ENCODE measurements at places on chromosomes 5 and 9. TPM values are rescaled to one million over a fixed set of nuclear protein-coding genes. Genes with fewer than 3 reads are reported as not detected.

The SHISAL2B gene
- total RNA-seq: not detected

- peaks cover 37% of the 10 kb centered on the region for H3K36me3 ChIP-seq
- H3K27me3 ChIP-seq: no peaks in the 10 kb centered on the region
- H3K4me1 ChIP-seq: peaks cover 98% of the 10 kb centered on the region
- H3K4me3 ChIP-seq: peak overlapping the region; percentile 55
Measured at GRCh38 chr5:169650701-169651331, 13.7 kb downstream of the DOCK2 start.

- H3K4me1 ChIP-seq: peaks cover 15% of the 10 kb centered on the region
- H3K36me3 ChIP-seq: peaks cover 2% of the 10 kb centered on the region
- no peaks in the 10 kb centered on the region for H3K27me3 ChIP-seq
- no peak overlapping the region for H3K4me3 ChIP-seq
Measured at GRCh38 chr5:55484531-55484930, 50.2 kb downstream of the PLPP1 start.

DNA sequence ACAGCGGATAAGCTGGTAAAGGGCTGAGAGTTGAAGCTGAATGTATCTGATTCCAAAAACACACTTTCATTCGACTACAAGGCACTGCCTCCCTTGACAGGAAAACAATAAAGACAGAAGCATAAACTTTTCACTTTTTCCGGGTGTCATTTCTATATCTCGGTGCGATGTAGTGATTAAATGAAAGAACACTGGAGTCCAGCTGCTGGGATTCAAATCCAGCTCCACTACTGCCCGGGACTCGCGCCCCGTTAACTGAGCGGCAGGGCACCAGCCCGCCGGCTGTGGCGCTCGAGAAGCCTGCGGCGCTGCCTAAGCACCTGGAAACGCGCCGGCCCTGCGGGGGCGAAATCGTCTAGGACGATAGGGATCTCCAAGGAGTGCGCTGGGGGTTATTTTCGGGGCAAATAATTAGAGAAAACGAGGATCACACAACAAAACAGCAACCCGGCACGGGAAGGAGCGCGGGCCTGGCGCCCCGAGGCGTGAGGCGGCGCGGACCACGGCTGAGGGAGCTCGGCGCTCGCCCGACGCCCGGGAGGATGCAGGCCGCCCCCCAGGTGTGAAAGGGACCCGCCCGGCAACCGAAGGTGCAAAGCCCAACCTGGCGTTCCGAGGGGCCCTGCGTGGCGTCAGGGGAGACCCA, 837 bp downstream of the UIMC1 start:
- H3K36me3 ChIP-seq: peaks cover 13% of the 10 kb centered on the region
- H3K4me1 ChIP-seq: peaks cover 28% of the 10 kb centered on the region
- DNase-seq: peak; percentile 81
- no peaks in the 10 kb centered on the region for H3K27me3 ChIP-seq
- peak overlapping the region; percentile 91 for H3K4me3 ChIP-seq
